Skin of body (tissue), 3 donors: ENCODE measurements at places on chromosomes 11 and 22.

GRCh38 chr11:120666121-120666639, 154.6 kb downstream of the GRIK4 start:
- DNase-seq, result no peak

DNA sequence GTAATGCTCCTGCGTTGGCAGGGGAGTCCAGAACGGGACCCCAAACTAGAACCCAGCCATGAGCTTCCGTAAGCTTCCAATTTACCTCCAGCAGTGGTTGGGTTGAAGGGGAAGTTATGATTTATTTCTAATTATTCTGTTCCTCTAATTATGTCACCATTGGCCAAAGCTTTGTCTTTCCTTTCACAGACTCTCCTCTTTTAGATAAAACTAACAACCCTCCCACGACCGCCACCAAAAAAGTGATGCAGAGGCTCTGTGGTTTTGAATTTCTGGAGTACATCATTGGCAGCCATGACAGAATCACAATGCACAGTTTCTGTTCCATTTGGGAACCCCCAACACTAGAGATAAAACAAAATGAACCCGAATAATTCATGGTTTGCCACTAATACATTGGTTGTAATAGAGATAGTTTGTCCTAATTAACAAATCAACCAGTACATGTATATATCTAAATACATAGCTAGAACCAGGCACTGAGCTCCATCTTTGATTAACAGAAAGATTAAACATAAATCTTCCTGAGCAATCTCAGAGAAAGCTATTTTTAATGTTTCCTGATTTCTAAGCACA, 64.3 kb downstream of the ETS1 start:
- DNase-seq, result no peak

GRCh38 chr11:126702165-126702720, 298.3 kb downstream of the KIRREL3 start:
- no peak for DNase-seq

DNA sequence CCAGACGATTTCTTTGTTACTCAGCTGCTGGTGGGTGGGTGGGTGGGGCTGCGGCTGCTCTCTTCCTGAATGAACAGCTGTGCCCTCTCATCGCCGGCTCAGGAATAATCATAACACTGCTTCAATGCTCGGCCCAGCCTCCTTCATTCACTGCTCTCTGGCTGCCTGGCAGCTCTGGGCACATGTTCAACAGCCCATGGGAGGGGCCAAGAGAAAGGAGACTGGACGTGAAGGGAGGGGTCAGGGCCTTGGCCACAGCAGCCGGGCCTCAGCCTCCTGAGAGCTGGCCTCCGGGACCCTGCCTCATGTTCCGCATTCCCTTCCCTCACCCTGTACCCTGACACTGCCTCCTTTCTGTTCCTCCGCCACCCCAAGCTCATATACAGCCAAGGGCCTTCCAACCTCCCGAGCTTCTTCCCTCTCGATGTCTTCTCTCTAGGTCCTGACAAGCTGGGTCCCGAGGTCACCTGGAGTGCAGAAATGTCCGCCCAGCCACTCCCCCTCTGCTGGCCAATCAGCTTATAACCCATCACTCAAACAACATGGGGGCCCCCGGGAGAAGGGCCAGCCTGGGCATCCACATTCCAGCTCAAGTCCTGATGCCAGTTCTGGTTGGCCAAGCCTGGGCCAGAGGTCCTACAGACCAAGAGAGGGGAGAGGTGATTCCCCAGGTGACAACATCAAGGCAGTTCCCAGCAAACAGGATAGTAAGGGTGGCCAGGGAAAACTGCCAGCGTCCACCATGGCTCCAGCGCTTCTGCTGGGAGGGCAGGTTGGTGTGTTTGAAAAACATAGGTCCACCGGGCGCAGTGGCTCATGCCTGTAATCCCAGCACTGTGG, 3.2 kb upstream of the CSDC2 start:
- no peak for DNase-seq

GRCh38 chr11:4086575-4087353, 7.8 kb upstream of the RRM1 start:
- no peak for DNase-seq

DNA sequence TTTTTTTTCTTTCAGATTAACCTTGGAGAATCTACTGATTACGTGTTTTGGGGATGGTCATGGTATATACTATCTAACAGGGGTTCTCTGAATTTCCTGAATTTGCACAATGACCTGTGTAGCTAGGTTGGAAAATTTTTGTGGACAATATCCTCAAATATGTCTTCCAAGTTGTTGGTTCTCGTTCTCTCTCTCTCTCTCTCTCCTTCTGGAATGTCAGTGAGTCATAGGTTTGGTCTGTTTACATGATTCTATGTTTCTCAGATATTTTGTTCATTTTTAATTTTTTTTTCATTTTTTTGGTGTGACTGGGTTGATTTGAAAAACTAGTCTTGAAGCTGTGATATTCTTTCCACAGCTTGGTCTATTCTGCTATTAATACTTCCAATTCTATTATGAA, 604.0 kb upstream of the ANO3 start:
- DNase-seq, result no peak

GRCh38 chr22:20109411-20110358, 6.2 kb upstream of the RANBP1 start:
- DNase-seq, result no peak

DNA sequence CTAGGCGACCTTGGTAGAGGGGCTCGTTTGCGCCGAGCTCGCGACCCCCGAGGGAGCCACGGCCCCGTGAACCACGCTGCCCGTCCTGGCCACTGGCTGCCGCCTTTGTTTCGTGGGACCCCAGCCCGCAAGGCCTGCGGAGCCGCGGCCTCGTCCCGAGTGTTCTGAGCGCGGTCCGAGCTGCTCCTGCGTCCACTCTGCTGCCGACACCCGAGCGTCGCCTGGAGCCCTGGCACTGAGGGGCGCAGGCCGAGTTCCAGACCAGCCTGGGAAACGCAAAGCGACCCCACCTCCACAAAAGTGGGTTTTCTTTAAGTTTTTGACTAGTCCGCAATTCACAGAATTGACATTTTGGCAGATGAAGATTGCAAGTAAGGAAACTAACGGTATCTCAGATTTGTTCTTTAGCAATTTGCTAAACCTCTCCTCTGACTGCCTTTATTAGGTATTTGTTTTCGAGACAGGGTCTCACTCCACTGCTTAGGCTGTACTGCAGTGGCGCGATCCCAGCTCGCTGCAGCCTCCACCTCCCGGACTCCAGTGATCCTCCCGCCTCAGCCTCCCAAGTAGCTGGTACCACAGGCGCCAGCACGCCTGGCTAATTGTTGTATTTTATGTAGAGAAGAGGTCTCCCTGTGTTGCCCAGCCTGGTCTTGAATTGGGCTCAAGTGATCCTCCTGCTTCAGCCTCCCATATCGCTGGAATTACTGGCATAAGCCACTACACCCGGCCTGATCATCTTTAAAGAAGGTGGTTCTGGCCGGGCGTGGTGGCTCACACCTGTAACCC, 879 bp upstream of the RNH1 start:
- no peak for DNase-seq

- DNase-seq, result peak; percentile 29
These were observed 10.2 kb downstream of the PAMR1 start for GRCh38 chr11:35515224-35515623.

GRCh38 chr11:45275828-45276227, 10.3 kb downstream of the SYT13 start:
- no peak for DNase-seq

DNA sequence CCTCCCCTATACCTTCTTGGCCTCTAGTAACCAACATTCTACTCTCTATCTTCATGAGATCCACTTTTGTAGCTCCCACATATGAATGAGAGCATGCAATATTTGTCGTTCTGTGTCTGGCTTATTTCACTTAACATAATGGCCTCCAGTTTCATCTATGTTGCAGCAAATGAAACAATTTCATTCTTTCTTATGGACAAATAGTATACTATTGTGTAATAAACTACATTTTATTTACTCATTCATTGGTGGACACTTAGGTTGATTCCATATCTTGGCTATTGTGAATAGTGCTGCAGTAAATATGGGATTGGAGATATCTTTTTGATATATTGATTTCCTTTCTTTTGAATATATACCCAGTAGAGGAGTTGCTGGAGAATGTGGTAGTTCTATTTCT, 151.1 kb downstream of the JRKL start:
- no peak for DNase-seq

DNA sequence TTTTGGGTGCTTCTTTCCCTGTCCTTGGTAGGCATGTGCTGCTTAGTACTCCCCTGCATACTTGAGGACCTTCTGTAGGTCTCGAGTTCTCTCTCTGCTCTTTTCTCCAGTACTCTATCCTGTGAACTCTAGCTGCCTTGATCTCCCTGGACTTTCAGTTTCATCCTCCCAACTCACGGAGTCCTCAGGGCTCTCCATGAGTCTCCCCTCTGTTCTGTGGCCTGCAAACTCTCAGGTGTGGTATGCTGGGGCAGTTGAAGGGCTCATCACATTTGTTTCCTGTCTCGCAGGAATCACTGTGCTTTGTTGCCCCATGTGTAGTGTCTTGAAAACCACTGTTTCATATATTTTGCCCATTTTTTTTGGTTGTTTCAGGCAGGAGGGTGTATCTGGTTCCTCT, 3.3 kb upstream of the PACS1 start:
- DNase-seq, result no peak

DNA sequence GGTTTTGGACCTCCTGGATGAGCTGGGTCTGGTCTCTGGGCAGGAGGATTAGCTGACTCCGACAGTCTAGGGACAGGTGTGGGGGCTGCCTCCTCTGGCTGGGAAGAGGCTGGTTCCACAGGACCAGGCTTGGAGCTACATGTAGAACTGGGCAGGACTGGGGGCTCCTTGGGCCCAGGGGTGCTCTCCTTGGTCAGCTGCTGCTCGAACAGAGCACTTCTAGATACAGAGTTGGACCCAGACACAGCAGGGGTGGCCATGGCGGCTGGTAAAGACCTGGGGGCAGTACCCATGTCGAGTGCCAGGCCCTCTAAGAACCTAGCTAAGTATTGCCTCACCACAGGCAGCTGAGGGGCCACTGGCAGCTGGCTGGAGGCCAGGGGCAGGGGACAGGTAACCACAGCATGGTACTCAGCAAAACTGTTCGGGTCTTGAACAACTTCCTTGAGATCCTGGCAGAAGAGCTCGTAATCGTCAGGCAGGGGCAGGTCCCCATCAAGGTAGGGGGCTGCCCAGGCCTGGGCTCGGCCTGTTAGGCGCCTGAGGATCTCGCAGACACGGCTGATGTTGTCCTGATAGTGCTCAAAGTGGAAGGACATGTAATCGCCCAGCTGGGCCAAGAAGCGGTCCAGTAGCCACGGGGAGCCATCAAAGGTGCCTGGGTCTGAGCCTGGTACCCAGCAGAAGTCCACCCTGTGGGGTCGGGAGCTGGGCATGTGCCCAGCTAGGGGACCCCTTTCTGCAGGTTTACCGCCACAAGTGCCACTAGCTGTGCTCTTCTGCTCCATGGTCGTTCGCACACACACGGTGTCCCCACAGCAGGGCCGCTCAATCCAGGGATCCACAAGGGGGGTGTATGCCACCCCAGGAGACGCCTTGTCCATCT, 3.1 kb downstream of the GNB1L start:
- no peak for DNase-seq

- no peak for DNase-seq
These were observed 47.0 kb downstream of the RCN1 start for GRCh38 chr11:32137869-32138268.

- DNase-seq, result no peak
These were observed 4.3 kb downstream of the TNFRSF13C start for GRCh38 chr22:41922328-41922727.

GRCh38 chr11:57307666-57308270, 17.0 kb downstream of the TNKS1BP1 start:
- DNase-seq, result no peak

DNA sequence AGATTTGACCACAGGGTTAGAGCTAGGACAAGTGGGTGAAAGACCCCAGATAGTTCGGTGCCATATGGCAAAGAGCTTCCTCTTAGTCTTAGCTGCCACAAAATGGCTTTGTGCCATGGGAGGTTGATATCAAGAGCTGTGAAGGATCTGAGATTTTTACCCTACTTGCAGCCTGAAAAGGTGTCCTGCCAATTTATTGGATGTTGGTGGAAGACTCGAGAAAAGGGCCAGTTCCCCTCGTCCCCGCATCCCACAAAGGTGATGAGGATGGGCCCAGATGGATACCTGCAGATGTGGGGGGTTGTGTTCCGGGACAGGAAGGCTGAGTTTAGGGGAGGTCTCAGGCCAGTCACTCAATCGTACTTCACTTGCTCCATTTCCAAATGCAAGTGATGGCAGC, 27.2 kb downstream of the YDJC start:
- DNase-seq, result no peak

GRCh38 chr11:102929972-102930371, 25.6 kb downstream of the MMP13 start:
- no peak for DNase-seq
